ENCODE measurements at places on chromosomes 5 and 9.

- DNase-seq = no peak
These were observed 70.4 kb downstream of the SCAMP1 start for GRCh38 chr5:78430866-78431265.

DNA sequence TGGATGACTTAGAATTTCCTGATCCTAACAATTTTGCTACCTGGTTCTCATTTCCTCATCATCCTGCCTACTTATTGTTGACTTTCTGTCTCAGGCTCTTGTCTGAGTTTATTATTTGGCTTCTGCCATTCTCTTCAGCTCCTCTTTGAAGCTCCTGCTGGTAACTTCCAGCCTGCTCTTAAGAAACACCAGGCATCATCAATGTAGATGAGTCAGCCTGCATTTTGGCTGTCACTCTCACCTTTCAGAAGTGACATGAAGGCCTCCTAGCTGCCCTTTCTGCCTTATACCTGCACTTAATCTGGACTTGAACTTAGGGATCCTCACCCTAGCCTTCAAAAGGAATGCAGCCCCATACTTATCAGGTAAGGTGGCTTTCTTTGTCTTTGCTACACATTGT, 551.8 kb upstream of the ZNF608 start:
- no peak for DNase-seq

DNA sequence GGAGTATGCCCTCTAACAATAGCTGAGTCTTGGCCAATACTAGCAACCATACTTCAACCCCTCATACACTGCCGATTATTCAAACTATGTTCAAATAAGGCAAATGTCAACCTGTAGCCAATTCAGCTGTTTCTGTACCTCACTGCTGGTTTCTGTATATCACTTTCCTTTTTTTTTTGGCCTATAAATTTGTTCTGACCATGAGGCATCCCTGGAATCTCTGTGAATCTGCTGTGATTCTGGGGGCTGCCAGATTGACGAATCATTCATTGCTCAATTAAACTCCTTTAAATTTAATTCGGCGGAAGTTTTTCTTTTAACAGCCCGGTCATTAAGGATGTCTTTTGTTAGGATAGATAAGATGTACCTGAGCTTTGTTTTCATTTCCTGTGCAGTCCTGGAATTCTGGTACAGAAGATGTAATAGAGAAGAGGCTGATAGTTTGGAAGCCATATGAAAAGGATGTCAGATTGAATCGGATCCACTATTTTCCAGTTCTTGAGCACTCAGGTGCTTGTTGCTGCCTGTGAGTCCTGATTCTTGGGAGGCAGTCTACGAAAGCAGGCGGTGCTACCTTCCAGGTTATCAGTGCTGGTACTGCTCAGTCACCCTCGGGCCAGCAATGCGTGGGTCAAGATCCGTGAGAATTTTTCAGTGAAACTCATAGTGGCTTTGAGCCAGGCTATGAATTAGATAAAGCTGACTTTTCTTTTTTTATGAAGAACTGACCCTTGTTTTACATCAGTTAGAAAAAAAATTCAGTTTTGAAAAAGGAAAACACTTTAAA, 106.2 kb upstream of the TUT7 start:
- DNase-seq = no peak

GRCh38 chr5:6704361-6704851, 8.8 kb upstream of the TENT4A start:
- DNase-seq = no peak

DNA sequence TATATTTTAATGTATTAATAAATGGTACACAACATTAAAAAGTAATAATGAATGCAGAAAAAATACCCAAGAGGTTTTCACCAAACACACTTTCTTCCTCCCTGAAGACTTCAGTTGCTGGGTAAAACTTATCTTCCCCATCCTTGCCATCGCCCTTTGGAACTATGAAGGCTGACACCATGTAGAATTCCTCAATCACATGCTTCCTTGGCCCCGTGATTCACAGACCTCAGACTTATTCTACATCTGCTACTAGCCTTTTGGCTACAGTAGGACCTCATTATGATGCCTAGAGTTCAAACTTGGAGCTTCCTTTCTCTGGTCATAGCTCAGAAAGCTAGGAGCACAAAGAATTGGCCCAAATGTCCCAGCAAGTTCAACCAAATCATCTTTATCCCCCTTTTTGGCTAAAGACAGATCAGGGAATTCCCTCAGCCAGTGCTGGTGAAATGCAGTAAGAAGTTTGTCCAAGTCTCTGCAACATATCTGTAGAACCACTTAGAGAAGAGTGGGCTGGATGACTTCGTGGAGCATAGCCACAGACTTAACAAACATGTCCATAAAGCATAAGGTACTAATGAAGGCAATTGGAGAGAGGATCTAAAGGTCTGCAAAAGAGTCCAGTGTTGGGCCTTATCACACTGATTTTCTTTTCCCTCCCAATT, 253.5 kb downstream of the SEC61B start:
- DNase-seq = no peak

GRCh38 chr9:113602126-113603047, 138.9 kb downstream of the RGS3 start:
- no peak for DNase-seq

DNA sequence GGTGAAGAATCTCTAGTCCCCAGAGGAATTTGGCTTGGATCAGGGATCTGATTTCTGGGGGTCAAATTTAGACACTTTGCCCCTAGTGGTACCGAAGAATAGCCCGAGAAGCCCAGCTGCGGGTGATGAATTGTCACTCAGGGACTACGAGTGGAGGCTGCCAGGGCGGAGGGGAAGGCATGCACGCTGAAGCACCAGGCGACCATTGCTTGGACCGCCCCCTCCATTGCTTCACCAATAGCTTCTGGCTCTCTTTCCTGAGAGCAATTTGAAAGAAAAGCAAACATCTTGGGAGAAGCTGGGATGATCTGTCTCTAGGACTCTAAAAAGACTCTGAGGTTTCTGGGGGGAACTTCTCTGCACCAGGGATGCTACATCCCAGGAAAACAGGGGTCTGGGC, 137.6 kb downstream of the CRB2 start:
- DNase-seq = no peak

- DNase-seq = no peak
These were observed 155.6 kb downstream of the SMARCA2 start for GRCh38 chr9:2170722-2171121.

GRCh38 chr9:106752581-106752980, 110.4 kb upstream of the ZNF462 start:
- DNase-seq = no peak

DNA sequence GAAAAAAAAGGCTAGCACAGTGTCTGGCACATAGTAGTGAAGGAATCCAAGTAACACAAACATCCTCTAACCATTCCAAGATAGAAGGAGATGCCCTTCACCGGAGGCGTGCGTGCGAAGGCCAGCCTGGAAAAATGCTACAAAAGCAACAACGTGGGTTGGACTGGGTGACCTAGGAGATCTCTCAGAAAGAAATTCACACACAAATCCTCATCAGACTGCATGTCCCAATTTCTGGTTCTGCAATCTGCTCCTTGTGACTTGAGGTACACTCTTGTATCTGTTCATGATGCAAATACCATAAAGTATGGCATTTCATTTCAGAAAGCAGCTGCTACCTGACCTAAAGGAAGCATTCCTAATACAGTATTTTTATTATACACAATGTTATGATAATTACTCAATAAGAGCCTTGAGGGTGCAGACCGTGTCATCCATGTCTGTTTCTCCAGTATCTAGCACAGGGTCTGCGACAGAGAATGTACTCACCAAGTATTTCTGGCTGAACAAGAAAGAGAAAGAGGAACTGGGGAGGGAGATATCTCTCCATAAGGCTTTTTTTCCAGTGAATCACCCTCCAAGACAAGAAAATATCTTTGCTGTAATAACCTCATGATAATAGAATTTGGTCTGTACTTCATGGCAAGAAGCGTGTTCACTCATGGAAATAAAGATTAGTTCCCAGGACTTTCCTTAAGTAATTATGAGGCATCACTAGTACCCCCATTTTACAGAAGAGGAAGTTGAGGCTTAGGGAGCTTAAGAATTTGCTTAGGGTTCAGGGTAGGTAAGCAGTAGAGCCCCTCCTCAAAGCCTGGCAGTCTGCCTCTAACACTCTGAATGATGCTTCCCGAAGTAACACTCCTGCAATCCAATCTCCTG, 138.3 kb downstream of the CDK5RAP2 start:
- DNase-seq = no peak

DNA sequence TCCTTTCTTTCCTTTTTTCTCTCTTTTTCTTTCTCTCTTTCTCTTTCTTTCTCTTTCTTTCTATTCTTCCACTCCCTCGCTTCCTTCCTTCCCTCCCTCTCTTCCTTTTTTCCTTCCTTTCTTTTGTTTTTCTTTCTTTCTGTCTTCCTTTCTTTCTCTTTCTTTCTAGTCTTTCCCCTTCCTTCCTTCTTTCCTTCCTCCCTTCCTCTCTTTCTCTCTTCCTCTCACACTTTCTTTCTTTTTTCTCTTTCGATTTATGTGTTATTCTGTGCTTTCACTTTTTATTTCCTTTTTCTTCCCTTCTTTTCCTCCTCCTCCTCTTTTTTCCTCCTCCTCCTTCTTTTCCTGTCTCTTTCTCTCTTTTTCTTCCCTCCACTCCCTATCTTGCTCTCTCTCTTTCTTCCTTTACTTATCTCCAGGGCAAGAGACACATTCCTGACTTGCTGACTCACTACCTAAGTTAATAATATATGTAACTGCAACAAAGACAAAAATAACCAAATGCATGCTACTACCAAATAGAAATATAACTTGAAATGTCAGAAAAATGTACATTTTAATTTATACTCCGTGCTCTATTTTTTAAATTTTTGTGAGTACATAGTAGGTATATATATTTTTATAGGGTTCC, 445.5 kb downstream of the GABRG2 start:
- no peak for DNase-seq

- DNase-seq = no peak
These were observed 75.5 kb downstream of the UNC13B start for GRCh38 chr9:35237311-35237710.

GRCh38 chr5:68673823-68674180, 420.0 kb upstream of the SLC30A5 start:
- no peak for DNase-seq

DNA sequence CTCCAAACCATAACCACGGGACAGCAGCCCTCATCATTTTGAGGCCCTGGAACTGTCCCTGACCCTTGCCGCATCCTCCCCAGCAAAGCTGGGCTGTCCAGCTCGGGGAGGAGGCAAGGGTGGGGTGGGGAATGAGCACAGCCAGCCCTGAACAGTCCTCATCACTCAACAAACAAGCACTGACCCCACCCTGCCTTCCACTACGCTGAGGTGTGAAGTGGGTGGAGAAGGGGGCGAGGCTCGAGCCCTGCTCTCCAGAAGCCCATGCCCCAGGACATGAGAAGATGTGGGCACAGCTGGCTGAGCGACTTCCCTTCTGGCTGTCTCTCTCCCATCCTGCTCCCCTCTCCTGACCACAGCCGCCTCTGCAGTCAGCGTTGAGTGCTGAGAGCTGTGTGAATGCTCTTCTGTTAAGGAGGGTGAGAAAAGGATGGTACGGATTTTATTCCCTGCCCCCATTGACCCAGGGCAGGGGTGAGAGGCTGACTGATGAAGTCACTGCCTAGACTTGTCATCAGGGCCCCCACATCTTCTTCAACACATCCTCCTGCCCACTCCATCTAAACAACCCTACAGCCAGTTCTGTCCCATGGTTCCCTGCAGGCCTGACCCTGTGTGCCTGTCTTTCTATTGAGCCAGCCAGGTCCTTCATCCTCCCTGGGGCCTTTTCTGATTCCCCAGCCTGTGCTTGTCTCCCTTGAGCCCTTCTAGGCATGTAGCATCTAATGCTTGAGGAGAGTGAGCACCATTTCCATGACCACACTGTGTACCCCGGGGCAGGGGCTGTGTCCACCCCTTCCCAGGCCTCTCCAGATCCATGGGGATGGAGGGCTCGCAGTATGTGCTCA, 276.0 kb downstream of the FSTL4 start:
- no peak for DNase-seq

DNA sequence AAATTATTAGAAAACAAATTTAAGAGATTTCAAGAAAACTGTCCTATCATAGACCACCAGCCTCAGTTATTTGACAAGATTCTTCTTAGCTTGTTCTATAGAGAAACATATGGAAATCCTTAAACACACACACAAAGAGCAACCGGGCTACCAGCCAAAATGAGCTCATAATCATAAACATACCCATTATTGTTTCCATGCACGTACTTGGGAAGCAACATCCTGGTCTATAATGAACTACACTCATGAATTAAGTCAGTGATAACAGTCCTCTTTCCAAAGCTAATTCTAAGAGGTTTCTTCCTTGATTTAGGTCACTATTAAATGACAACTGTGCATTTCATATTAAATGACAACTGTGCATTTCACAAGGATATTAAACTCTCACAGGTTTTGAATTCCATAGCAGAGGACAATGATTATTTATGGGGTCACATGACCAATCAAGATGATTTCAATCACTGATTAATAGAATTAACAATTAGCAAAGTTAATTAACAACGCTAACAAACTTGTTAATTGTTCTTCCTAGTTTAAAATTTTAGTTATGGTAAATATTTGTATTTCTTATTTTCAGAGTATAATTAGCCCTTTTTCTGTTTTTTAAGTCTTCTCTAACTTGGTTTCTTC, 77.0 kb downstream of the OXCT1 start:
- no peak for DNase-seq

DNA sequence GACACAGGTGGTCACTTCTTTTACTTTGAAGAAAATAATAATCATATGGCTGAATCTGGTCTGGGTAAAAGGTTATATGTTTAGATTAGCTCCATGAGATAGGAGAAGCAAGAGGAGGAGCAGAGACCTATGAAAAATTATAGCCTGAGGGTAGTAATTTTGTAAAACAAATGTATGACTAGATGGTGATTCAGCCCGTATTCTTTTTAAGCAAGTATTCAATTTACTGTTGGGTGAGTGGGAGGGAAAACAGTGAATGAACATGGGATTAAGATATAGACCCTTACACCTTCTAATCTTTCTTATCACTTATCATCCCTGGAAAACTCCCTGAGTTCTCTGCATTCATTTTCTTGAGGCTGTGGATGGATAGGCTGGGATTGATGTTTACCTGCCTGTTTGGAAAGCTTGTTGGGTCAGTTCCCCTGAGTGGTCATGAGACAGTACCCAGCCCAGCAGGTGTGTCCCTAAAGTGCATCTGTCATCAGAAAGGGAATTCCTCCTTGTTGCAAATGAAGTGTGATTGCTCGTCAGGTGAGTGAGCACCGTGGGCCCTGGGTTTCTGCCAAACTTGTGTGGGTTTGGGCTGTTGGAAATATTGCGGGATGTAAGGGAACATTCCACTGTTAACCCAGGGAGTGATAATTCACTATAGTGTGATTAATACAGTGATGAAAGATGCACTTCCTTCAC, 101.2 kb upstream of the GDNF start:
- DNase-seq = no peak

Measured in activated CD4-positive, CD25-positive, alpha-beta regulatory T cell treated with anti-CD3 and anti-CD28 coated beads, Interleukin-2, amount 50 U/mL, for 72 hours (primary cell).